H9 (cell line): ENCODE measurements at places on chromosomes 7 and 10. TPM values are rescaled to one million over a fixed set of nuclear protein-coding genes. Genes with fewer than 3 reads are reported as not detected.

GRCh38 chr10:129901389-129902006 lies 62.6 kb downstream of the EBF3 start:
- H3K36me3 ChIP-seq, result no peaks in the 10 kb centered on the region; the same call in 1 of the 3 replicates
- no peaks in the 10 kb centered on the region for H3K27me3 ChIP-seq
- H3K27ac ChIP-seq, result no peak overlapping the region
- peaks cover 7% of the 10 kb centered on the region; the same call in 1 of the 2 replicates for H3K4me1 ChIP-seq
- DNase-seq, result peak; percentile 53

DNA sequence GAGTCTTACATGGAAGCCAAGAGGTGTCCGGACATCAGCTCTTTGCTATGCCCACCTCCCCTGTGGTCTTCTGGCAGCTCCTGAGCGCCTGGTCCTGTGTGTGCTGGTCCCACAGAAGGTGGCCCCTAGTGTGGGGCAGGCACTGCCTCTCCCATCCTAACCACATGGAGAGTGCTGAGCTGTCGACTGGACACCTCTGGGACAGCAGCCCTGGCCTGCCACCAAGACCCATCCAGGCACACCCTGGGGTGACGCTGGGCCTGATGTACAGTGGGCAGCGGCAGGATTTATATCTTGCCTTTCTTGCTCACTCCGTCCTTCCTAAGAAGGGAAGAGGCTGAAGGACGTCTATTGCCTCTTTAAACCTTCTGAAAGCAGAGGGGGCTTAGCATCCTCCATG lies 98.7 kb downstream of the EBF3 start:
- H3K4me3 ChIP-seq, result no peak overlapping the region
- no peaks in the 10 kb centered on the region for H3K4me1 ChIP-seq
- DNase-seq, result no peak
- no peaks in the 10 kb centered on the region for H3K36me3 ChIP-seq
- H3K27me3 ChIP-seq, result no peaks in the 10 kb centered on the region

The PIP gene
- total RNA-seq, result not detected in 2 replicates

DNA sequence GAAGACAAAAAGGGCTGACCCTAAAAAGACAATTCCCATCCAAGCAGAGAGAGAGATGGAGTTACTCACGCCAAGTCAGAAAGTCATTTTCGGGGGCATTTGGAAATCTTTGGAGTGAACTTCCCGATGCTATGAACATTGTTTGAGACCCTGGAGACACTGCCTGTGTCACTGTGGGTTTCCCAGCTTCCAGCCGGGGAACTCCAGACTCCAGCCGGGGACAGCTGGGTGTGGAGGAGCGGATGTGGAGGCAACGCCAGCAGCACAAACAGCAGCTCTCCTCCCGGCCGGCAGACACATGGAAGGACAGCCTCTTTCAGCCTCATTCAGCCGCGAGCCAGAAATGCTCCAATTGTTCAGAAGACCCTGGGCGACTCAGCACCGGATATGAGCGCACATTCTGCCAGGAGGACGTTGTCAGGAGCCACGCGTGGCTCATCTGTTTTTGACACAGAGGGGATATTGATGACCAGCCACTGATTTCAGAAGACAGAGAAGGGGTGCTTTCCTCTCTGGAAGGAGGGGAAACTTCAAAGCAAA lies 97.6 kb downstream of the PRPF18 start:
- no peak for DNase-seq
- no peak overlapping the region for H3K27ac ChIP-seq
- H3K36me3 ChIP-seq, result peaks cover 10% of the 10 kb centered on the region; the same call in 1 of the 2 replicates
- no peaks in the 10 kb centered on the region for H3K4me1 ChIP-seq
- no peak overlapping the region for H3K4me3 ChIP-seq

The SEM1 gene
- total RNA-seq, result 75.6 and 79.9 TPM in 2 replicates

- H3K4me1 ChIP-seq, result peaks cover 2% of the 10 kb centered on the region; the same call in 1 of the 2 replicates
- peaks cover 16% of the 10 kb centered on the region for H3K36me3 ChIP-seq
- H3K27me3 ChIP-seq, result no peaks in the 10 kb centered on the region
- peak overlapping the region; percentile 99 for H3K4me3 ChIP-seq
- H3K27ac ChIP-seq, result no peak overlapping the region
Measured at GRCh38 chr10:73785721-73786511, 510 bp downstream of the ZSWIM8 start.

- H3K27ac ChIP-seq, result no peak overlapping the region
- DNase-seq, result no peak
- no peak overlapping the region for H3K4me3 ChIP-seq
- H3K36me3 ChIP-seq, result no peaks in the 10 kb centered on the region; the same call in 2 of the 3 replicates
- no peaks in the 10 kb centered on the region for H3K27me3 ChIP-seq
- no peaks in the 10 kb centered on the region for H3K4me1 ChIP-seq
Measured at GRCh38 chr10:20855398-20856038, 41.6 kb downstream of the NEBL start.

The HOXA10 gene
- not detected in 2 replicates for total RNA-seq

The ABCB1 gene
- 0.15 and 0.33 TPM in 2 replicates for total RNA-seq
